ENCODE measurements at places on chromosomes 11 and 22.
A peak's percentile ranks its signal among the peaks of the same experiment; 100 is the strongest.

DNA sequence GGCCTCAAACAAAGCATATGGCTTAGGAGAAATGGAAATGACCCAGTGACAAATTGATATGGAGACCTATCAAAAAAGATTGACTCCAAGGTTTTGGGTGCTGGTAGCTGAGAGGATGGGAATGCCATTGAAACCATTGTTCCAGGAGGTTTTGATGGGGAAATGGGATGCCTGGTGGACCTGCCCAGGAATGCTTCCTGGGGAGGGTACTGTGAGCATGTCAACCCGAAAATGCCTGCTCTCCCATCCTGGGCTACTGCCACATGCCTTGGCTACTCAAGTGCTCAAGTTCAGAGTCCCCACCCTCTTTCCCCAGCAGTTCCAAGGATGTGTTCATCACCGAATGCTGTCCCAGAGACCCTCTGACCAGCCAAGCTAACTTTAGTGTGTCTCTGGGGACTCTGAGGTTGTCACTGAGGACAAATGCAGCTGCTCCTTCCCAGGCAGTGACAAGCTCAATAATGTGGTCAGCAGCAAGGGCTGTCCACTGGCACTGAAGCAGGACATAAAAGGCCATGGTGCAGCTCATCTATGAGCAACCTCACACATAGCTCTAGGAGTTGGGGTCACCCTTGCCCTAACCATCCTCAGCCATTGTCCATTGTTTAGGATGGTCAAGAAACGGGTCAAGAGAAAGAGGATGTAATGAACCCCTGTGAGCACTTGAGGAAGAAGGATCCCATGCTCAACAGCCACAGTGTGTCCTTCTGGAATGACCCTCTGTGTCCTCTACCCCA is 83.7 kb downstream of the TRIM29 start:
- DNase-seq: no peak

GRCh38 chr11:14898355-14898754 is 6.3 kb upstream of the CYP2R1 start:
- peak; percentile 29 for DNase-seq

- peak; percentile 47 for DNase-seq
Observed at GRCh38 chr11:108112057-108112456, 9.3 kb upstream of the ACAT1 start.

DNA sequence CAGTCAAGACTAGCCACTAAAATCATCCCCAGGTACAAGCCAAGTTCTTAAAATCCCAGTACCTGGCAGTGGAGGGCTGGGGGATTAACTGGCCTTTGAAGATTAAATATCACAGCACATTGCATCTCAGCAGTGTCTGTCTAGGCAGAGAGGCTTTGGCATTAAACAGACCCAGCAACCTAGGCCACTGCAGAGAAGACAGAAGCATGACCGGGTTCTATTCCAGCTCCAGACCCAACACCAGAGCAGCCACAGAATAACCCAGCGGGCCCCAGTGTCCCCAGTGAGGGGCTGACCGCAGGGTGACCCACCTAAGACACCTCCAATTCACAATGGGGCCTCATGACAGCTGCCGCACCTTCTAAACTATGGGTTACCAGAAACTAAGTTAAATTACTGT is 88.2 kb downstream of the SHANK2 start:
- DNase-seq: no peak

DNA sequence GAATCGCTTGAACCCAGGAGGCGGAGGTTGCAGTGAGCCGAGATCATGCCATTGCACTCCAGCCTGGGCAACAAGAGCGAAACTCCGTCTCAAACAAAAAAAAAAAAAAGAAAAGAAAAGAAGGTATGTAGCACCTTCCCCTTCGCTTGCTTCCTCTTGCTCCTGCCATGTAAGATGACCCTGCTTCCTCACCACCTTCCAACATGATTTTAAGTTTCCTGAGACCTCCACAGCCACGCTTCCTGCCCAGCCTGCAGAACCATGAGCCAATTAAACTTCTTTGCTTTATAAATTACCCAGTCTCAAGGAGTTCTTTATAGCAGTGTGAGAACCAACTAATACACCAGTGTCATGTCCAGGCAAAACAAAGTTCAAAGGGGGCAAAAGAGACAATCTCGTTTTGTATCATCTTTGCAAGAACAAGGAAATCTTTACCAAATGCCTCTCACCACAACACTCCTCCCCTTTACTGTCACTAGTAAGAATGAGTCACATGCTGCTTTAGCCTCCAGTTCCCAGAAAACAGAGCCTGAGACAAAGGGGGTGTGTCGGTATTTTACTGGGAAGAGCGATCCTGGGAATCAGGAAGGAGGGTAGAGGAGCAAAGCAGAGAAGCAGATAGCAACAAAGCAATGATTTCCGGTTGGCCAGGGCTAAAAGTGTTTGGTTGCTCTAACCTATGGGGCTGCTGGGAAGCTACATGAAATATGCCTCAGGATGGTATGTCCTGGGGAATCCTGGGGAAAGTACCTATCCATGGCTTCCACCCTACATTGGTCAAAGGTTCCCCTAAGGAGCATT is 10.5 kb upstream of the MCHR1 start:
- DNase-seq: peak; percentile 72

DNA sequence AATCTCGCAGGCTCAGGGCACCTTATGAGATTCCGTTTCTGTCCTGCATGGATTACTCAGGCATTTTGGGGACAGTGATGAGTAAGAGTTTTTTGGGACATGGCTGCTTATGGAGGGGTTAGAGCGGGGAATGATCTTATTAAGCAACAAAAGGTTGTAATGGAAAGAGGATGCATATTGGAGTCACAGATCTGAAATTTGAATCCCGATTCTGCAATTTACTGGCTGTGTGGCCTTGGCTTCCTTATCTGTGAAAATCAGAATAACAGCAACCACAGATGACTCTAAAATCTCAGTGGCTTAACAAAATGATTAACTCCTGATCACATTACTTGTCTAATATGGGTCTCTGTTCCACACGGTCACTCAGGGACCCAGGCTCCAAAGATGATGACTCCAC is 5.8 kb downstream of the TSPAN18 start:
- no peak for DNase-seq

DNA sequence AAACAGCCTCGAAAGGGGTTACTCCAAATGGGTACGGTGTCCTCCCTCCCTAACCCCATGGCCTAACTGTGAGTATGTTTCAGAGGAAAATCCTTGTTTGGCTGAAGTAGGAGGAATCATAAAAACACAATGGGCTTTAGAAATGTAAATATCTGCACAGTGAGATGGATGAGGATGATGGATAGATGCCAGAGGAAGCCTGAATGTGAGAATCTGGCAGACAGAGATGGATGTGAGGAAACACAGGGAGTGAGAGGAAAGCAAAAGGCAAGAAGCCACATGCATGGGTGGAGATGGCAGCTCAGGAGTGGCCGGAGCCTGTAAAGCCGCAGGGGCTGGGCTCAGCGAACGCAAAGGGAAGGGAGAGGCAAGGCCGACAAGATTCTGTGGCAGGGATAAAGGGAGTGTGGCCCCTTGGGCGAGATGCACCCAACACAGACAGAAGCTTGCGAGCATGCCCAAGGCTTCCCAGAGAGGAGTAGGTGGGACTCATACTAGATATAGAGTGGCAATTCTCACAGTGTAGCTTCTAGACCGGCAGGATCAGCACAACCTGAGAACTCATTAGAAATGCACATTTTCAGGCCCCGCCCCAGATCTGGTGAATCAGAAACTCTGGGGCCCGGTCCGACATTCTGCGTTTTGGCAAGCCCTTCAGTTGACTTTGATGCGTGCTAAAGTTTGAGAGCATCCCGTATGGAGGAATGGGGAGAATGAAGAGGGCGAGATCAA is 237.3 kb upstream of the CADM1 start:
- DNase-seq: no peak

GRCh38 chr11:47499161-47499560 is 50.2 kb upstream of the RAPSN start:
- no peak for DNase-seq

DNA sequence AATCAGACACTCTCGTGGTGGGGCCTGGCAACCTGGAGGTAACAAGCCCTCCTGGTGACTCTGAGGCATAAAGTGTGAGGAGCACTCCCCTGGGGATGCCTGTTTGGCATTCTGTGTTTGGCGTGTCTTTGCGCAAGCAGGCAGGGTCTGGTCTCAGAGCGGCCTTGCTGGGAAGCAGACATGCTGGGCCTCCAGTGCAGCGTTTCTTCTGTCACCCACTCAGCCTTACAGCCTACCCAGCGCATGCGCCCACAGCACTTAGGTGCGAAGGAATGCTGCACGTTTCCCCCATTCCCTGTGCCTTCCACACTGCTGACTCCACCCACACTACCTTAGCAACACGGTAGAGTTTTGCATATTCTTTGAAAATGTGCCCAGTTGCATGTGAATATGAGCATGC is 7.4 kb upstream of the CXCR5 start:
- DNase-seq: no peak

DNA sequence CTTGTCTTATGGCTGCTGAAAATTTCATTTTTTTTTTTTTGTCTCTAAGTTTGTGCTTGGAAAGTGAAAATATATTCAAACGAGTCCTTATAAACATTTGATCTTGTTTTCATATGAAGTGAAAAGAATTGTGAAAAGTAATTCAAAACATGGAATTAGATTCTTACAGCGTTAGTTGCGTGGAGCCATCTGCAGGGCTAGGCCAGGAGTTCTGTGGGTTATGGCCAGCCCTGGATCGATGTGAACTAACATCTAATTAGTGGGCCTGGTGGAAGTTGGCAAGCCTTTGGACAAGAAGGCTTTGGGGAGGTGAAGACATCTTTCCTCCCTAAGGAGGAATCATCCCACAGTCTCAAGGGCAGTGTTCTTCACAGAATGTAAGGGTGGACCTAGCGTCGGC is 37.2 kb downstream of the PARVA start:
- DNase-seq: no peak
